ENCODE measurements at places on chromosomes 2 and 18. TPM values are rescaled to one million over a fixed set of nuclear protein-coding genes. Genes with fewer than 3 reads are reported as not detected.

The MYOM1 gene
- total RNA-seq: 1.1 TPM

The KCNIP3 gene
- 21.4 TPM for total RNA-seq

- H3K36me3 ChIP-seq: no peaks in the 10 kb centered on the region
- peaks cover 2% of the 10 kb centered on the region for H3K4me1 ChIP-seq
- H3K27me3 ChIP-seq: peaks cover 2% of the 10 kb centered on the region
- no peak overlapping the region for H3K27ac ChIP-seq
- DNase-seq: no peak
- no peak overlapping the region for H3K4me3 ChIP-seq
Measured at GRCh38 chr2:108916122-108916795, 72.8 kb downstream of the EDAR start.

GRCh38 chr2:169819106-169819505, 5.6 kb downstream of the METTL5 start:
- H3K27me3 ChIP-seq: no peaks in the 10 kb centered on the region
- H3K4me3 ChIP-seq: no peak overlapping the region
- H3K27ac ChIP-seq: no peak overlapping the region
- no peak for DNase-seq
- peaks cover 14% of the 10 kb centered on the region for H3K4me1 ChIP-seq
